Stimulated activated CD4-positive, alpha-beta T cell treated with anti-CD3 and anti-CD28 coated beads, Interleukin-2, amount 100 ng/mL, for 24 hours (primary cell): ENCODE measurements at places on chromosomes 11 and 22.

DNA sequence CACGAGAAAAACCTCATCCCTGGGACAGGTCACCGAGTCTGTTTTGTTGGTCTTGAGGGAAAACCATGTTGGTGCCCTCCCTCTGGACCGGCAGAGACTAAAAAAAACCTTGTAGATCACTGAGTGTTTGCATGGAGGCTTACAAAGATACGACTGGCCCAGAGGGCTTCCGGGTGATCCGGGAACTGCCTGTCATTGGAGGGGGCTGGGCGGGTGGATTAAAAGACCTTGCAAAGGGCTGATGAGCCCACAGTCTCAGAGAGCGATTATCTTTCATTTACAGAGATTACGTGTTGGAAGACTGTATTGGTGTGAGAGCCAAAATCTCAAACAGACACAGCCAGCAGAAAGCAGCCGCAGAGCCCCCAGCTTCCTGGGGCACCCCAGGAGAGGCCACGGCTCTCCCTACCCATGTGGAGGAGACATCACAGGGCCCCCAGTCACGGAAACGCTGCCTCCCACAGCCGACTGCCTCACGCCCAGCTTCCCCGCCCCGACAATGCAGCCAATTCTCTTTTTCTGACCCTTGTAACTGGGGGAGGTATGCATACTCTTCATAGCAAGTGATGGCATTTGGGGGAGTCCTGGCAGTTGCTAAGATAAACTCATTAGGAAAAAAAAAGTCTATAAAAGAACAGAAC is 426.4 kb downstream of the CTTN start:
- no peak for DNase-seq

DNA sequence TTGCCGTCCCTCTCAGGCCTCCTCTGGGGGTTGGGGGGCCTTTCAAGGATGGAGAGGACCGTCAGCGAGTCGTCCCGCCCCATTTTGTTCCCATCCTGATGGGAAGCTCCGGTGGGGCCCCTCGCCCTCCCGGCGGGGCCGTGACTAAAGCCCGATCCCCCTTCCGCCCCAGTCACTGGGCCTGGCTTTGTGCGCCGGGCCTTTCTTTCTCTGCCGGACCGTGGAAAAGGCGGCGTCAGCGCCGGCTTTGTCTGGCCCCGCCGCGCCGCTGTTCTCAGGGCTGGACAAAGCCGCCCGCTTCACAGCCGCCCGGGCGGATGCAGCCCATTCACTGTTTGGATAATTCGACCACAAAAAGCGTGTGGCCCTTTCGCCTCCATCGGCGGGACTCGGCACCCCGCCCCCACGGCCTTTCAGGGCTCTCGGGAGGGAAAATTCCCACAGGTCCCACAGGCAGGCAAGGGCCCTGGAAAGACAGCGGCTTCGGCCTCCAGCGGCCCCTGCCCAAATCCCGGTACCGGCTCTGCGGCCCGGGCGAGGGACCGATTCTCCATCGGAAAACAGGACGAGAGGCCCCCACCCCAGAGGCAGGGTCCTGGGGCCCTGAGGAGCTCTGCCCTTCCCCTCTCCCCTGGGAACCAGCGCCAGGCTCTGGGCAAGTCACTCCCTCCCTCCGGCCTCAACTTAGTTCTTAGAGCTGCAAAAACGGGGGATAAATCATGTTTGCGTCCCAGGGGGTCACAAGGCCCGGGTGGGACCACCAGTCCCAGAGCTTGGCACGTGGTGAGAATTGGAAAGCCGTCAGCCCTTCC is 87.2 kb downstream of the WNT7B start:
- no peak for DNase-seq

- no peak for DNase-seq
These were observed 8.3 kb downstream of the SREBF2 start for GRCh38 chr22:41841085-41841712.

- DNase-seq: no peak
These were observed 389.9 kb upstream of the KIRREL3 start for GRCh38 chr11:127390465-127390864.

GRCh38 chr11:117625237-117625636 is 171.8 kb downstream of the DSCAML1 start:
- DNase-seq: no peak

- DNase-seq: no peak
These were observed 157.5 kb downstream of the WNT11 start for GRCh38 chr11:76048763-76049162.

- DNase-seq: no peak
These were observed at the start of gene CRYAB for GRCh38 chr11:111911563-111912401. Gene CRYAB, minus strand, starts transcription at chr11:111911770. Its CDS starts 46 bp downstream, at chr11:111911724.

- no peak for DNase-seq
These were observed 15.3 kb downstream of the C11orf54 start for GRCh38 chr11:93756748-93757147.

DNA sequence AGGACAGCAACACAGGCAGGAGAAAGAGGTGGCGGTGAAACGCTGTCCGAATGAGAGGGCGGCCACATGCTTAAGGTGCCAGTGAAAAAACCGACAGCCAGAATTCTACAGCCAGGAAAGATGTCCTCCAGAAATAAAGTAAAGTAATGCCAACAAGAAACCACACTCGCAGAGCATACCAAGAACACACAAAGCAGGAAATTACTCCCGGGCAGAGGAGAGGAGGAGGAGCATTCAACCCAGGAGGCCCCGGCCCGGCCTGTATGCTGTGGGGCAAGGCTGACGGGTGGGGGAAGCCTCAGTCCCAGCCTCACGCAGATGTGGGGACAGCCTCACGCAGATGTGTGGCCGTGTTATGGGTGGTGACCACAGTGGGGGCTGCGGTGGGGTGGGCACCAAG is 28.0 kb downstream of the CHID1 start:
- DNase-seq: no peak

DNA sequence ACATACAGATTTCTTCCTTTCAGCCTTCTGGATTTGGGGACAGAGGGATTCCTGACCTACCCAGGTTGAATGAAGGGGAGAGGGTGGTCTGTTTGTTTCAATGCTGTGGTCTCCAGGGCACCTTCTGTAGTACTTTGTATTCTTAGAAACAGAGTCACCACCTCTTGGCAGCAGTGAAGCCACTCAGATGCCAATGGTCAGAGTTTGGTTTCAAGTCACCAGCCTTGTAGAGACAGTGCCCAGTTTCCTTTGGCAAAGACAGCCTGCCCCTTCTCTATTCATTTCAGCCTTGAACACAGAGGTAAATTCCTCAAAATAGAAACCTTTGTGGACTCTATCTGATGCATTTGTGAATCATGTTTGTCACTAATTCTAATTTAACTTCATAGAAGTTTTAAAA is 111.7 kb upstream of the RASSF10 start:
- DNase-seq: no peak

DNA sequence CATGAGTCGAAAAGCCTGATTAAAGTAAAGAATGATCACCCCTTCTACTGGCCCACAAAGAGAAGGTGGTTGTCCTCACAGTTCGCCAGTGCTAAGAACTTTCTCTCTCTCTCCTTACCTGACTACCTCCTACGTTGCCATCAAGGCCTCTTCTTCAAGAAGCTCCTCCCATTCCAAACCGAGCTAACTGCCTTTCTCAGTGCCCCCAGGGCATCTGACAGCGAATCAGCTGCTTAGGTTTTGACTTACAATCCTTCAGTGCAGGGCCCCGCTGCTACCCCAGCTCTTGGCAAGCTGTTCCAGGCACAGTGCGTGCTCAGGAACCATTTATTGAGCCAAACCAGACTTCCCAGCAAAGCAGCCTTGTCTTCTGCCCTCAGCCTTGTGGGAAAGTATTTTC is 5.8 kb downstream of the VSTM5 start:
- DNase-seq: no peak

- no peak for DNase-seq
These were observed 37.6 kb downstream of the LIF start for GRCh38 chr22:30208631-30209603.

- DNase-seq: no peak
These were observed 44.9 kb downstream of the LRRC32 start for GRCh38 chr11:76625472-76626186.

DNA sequence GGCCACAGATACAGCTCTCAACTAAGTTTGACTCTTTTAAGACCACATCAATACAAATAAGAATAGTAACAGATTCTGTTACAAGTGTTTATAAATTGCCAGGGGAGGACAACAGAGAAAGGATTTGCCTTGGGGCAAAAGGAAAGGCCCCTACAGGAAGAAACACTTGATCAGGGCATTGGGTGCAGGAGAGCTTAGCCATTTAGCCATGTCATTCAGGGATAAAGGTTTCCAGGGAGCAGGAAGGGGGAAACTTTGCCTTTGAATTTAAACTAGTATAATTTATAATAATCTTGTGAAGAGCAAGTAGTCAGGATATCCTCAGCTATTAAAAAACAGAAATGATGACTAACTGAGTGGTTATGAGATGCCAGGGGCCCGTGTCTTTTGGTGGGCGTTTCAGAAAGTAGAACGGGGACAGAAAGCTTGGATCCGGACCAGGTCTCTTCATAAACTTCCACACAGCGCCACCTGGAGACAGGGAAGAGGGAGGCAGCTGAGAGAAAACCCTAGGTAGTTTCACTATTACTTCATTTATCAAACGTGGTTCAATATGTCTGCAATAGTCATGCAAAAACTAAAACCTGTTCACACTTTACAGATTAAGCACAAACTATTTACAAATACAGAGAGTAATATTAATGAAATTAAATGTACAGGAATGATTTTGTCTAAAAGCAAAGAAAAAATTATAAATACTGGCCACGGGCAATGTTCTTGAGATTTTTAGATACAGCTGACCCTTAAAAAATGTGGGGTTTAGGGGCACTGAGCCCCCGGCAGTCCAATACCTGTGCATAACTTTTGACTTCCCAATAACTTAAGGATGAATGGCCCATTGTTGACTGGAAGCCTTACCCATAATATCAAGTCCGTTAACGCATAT is 11.0 kb upstream of the SLC5A4 start:
- peak; percentile 75 for DNase-seq

DNA sequence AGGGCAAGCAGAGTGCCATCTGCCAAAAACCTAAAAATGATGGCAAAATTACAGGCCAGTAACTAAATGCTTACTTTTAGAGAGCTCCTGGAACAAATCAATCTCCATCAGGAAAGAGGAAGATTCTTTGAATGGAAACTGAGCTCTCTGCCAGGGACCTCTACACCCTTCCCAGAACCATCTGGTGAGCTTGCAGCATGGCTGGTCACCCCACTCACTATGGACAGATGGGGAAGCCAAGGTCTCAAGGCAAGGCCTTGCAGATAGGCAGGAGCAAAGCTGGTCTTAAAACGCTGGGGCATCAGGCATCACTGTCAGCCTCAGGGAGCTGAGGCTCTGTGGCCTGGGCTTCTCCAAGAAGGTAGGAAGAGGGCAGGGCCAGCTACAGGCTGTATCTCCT is 36.2 kb downstream of the SERGEF start:
- DNase-seq: no peak

DNA sequence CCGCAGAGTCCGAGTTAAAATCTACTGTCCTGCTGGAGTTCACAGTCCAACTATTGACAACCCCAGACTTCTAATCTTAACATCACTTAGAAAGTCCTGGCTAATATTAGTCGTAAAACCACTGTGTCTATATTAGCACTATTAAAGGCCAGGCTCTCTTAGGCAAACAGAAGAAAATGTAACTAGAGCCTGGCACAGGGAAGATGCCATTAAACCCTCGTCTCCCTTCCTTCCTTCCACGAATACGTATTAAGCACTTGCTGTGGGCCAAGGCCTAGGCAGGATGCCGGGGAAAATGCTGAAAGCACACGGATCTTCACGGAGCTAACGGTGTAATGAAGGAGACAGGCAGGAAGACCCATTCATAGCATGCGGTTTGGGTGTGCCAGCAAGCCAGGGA is 81.5 kb upstream of the LMO1 start:
- DNase-seq: no peak

- DNase-seq: no peak
These were observed 62.6 kb downstream of the KCNJ1 start for GRCh38 chr11:128804481-128804880.

- DNase-seq: no peak
These were observed 32.1 kb upstream of the GNB1L start for GRCh38 chr22:19886605-19887255.

GRCh38 chr11:100855466-100856067 is 168.5 kb downstream of the ARHGAP42 start:
- no peak for DNase-seq

DNA sequence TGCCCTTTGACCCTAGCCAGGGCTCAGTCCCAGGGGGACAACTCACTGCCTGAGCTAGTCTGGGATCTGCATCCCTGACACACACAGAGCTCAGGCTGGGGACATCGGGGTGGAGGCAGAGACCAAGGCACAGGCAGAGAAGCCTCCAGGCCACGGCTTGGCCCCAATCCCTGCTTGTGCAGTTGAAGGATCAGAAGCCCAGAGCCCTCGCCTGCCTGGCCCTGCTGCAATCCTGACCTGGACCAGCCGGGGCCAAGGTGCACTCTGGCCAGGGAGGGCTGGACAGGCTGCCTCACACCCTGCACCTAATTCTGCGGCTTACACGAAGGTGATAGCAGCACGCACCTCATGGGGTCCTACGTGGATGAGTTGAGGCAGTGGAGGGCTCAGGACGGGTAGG is 34.6 kb downstream of the WNT7B start:
- no peak for DNase-seq

DNA sequence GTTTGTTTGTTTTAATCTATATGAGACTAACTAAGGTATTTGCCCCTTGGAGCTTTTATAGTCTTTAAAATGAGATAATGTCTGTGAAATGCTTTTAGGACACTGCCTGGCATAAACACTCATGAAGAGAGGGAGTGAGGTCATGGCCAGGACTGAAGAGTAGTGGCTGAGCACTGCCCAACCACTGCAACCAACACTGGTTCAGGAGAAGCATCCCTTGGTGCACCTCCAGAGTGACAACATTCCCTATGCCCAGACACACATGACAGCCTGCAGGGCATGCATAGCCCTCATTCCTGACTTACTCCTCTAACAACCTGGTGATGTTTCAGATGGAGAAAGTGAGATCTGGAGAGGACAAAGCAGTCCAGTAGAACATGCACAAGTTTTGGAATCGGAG is 36.1 kb downstream of the ME3 start:
- no peak for DNase-seq

- DNase-seq: no peak
These were observed 110.1 kb downstream of the CCDC81 start for GRCh38 chr11:86484795-86485166.

DNA sequence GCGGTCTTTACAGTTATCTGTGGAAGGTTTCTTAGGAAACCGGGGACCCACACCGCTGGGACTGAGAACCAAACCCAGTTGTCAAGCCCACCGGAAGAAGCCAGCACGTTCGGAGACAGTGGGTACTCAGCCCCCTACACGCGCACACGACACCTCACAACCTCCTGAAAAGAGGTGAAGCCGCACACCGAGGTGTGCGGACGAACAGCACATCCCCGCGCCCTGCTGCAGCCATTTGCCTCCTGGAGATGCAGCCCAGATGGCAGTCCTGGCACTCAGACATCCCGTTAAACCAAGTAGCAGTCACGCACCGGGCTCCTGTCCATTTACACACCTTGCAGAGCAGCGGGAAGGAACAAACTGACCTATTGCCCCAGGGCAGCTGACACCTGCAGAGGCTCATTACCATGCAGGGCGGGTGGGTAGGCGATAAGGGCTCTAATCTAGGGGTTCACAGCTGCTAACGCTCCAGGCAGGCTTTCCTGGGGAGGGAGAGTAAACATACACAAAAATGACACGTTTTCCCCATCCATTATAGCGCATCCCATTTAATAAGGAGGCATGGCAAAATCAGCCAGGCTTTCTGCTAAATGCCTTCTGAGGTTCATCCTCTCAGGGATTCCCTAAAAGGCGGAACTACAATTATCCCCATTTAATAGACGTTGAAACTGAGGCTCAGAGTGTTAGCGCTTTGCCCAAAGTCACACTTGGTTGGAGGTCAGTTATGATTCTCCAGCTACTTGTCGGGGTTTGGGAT is 864 bp upstream of the EHBP1L1 start:
- peak; percentile 51 for DNase-seq

GRCh38 chr11:126102436-126102981 is 39.8 kb upstream of the CDON start:
- DNase-seq: no peak
